ENCODE measurements at places on chromosomes 3 and 15.

GRCh38 chr3:42581400-42581708 lies 413 bp downstream of the SEC22C start:
- DNase-seq: peak; percentile 22

DNA sequence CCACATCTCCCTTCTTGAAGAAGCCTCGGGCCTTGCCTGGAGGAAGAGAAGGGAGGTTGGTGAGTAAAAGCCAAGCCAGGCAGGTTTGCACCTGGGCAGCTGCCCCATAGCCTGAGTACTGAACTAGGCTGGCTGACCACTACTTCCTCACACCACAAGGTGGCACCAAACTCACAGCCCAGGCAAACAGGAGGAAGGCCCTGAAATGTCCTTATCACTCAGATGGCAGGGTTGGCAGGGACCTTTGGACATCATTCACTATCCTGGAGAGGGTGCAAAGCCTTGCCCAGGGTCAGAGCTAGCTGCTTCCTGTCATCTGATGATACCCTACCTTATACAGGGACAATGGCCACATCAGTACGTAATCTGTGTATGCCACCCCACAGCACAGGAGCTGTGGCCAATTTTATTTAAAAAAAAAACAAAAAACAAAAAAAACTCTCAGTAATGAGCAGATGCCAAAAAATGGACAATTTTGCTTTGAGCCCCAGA lies 2.2 kb upstream of the GRAMD2A start:
- DNase-seq: peak; percentile 80

GRCh38 chr3:23055733-23056376 lies 147.3 kb upstream of the UBE2E2 start:
- DNase-seq: no peak

GRCh38 chr3:74426571-74426970 lies 187.9 kb downstream of the CNTN3 start:
- DNase-seq: no peak

DNA sequence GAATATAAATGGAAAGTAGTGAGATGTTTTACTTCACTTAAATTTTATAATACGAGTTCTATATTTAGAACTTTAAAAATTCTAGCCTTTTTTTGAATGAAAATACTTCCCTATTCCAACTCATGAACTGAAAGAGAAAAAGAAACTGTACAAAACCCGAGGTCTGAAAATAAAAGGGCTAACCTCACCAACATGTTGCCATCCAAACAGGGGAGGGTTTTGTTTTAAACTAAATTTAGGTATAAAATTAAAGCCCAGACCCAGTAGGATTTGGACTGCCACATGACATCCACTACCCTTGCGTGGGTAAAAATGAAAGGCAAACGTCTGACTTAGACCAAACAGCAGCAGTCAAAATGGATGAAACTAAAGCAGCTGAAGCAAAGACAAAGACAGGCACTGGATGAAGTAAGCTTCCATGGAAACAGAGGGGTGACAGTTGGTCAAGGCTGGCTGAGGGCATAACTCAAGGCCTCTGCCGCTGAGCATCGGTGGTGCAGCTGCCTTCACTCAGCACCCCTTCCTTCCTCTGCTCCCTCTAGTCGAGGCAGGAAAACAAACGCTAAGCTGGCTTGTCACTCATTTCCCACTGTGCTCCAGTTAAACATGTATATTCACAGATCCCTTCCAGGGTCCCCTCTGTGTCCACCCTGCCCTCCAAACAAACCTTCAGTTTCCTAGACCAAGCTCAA lies 58.1 kb downstream of the TM4SF4 start:
- no peak for DNase-seq

DNA sequence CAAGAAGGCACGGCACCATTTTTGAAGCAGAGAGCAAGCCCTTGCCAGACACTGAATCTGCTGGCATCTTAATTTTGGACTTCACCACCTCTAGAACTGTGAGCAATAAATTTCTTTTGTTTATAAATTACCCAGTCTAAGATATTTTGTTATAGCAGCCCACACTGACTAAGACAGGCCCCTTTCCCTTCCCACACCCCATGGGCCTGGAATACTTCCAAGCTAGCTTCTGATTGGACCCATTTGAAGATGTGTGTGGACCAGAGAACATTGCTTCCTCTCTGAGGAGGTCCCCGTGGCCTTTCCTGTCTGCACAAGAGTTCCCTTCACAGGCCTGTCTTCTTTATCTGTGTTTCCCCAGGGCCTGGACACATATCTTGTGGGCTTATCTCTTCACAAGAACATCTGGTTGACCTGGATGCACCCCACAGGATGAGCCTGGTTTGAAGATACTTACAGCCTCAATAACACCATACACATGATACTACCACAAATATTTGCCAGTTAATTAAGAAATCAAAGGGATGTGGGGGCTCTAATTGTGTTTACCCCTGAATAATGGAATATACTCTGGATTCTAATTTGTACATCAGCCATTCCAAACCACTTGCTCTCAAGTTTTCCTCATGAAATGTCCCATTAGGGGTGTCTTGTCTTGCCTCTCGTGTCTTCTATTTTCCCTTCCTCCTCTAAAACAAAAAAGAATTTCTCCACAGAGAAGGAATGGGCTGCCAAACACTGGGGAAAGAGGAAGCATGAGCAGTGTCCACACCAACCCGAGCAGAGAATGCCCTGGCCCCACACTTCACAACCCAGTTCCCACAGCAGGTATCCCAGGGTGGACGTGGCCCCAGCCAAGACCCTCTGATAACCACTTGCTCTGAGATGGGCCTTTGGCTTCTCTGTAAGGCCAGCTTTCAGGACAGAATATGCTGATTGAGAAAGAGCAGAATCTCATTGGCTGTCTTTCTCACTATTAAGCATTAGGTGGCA lies 42.5 kb downstream of the GLB1 start:
- no peak for DNase-seq

DNA sequence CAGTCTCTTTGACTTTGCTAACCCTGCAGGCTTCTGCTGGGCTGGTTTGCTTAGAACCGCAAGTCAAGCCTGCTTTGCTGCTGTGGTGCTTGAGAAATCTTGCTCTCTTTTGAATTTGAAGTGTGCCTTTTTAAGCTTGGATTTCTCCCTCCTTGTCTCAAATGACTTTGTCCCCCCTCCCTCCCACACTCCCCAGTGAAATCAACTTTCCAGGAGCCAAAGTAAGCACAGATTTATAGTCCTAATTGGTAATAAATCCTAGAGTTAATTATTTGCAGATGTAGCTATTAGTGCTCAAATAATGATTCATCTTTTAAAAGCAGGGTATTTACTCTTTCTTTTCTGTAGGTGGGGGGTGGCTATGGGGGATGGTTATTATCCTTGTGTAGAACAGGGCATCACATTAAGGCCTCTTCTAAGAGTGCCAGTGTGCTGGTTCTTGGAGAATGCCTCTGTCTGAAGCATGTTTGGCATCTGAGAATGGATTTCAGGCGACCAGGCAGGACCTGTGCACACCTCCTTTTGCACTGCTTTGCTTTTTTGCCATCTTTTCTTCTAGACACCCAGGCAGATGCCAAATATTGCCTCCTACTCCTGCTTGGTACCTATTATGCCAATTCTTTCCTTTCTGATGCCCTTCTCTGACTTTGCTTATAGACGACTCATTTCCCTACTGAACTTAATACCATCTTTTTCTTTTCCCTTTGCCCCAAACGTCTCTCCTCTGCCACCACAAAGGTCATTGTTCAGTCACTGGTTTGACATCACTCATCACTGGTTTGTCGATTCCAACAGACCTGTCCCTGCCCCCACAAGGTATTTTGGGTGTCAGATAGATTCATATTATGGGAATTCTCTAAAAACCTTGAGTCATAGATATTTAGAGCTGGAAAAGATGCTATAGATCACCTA lies 50.7 kb downstream of the CLDN11 start:
- DNase-seq: no peak

GRCh38 chr3:156693166-156693565 lies 18.8 kb downstream of the TIPARP start:
- DNase-seq: no peak

DNA sequence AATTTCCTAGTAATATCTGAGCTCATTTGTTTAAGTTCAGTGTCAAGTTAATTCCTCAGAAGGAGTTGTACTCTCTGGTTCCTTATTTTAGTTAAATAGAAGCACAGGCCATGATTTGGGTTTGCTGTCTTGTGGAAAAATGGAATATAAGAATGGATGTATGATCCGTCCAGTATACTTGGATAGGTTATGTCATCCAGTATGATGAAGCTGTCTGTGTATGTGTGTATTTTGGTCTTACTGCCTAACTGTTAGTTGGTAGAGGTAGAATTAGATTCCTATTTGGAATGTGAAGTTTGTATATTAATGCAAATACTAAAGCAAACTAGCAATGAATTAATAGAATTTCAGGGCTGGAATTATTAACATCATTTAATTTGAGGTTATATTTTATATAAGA lies 7.9 kb downstream of the KBTBD8 start:
- DNase-seq: no peak

DNA sequence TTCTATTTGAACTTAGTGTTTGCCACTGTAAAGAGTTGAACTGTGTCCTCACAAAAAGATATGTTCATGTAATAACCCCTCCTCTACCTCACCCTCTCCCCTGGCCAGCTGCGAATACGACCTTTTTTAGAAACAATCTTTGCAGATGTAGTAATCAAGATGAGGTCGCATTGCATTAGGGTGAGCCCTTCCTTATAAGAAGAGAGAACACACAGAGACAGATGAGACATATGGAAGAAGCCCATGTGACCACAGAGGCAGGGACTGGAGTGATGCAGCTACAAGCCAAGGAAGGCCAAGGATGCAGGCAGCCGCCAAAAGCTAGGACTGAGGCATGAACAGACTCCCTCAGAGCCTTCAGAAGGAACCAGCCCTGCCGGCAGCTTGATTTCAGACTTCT lies 27.6 kb downstream of the GPR176 start:
- DNase-seq: no peak

GRCh38 chr3:149716984-149717383 lies 35.3 kb downstream of the COMMD2 start:
- no peak for DNase-seq

- DNase-seq: no peak
These were observed 61.8 kb downstream of the GAP43 start for GRCh38 chr3:115685097-115685496.

GRCh38 chr3:150528354-150528797 lies 17.9 kb downstream of the SERP1 start:
- peak; percentile 14 for DNase-seq

DNA sequence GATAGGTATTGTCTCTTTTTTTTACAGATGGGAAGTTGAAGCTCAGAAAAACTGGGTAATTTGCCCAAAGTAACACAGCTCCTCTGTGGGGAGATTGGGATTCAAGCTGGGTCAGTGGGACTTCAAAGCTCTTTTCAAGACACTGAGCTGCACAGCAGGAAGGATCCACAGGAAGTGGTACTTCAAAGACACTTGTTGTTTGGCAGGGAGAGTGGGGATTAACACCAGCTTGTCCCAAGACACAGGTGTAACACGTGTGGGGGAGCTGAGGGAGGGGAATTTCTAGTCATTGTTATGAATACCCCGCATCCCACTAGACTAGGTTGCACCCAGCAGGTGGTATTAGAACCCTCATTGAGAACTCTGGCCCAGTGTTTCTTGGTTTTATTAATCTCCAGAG lies 116.0 kb downstream of the FOXB1 start:
- no peak for DNase-seq

- DNase-seq: no peak
These were observed 1.3 kb upstream of the MASP1 start for GRCh38 chr3:187292631-187293515.

DNA sequence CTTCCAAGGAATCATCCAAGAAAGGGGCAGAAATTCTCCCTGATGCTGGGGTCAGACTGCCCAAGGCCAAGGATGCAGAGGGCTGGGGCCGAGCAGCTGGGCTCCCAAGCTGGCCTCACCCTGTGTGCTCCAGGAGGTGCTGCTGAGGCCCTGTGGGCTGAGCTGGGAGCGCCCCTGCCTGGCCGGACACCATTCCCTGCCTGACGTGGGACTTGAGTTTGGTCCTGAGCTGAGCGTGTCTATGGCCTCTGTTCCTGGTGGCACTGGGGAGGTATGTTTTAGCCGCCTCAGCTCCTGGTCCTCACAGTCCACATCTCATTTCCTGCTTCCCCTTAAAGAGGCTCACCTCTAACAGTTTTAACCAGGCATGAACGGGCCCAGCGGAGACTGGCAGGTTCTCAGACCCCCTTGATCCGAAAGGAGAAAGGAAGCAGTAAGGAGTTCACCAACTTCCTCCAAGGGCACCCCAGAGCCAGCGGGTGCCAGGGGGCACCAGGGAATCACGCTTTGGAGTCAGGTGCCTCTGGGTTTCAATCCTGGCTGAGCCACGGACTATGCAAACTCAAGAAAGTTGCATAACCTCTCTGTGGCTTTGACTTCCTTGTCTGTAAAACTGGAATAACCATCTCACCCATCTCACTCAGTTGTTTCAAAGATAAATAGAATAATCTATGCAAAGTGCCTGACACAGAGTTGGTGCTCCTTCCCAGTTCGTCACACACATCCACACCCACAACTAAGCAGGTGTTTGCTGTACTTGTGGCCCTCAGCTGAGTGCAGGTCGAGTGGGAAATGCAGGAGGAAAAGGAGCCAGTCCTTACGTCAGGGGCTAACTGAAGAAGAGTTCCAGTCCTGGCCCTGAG lies 48.6 kb downstream of the SLC12A8 start:
- no peak for DNase-seq

DNA sequence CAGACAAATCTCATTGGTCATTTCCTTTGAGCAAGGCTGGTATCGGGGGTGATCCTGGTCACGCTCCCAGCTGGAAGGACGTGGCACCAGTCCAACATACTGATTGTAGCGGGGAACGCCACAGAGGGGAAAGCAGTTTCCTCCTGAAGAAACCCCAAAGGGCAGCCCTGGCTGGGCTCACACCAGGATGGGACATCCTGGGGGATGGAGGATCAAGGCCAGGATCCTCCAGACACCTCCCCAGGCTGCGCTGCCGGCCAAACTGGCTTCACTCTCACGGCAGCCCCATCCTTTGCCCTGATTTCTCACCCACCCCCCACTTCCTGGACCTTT lies 36.6 kb downstream of the MUC20 start:
- DNase-seq: no peak

DNA sequence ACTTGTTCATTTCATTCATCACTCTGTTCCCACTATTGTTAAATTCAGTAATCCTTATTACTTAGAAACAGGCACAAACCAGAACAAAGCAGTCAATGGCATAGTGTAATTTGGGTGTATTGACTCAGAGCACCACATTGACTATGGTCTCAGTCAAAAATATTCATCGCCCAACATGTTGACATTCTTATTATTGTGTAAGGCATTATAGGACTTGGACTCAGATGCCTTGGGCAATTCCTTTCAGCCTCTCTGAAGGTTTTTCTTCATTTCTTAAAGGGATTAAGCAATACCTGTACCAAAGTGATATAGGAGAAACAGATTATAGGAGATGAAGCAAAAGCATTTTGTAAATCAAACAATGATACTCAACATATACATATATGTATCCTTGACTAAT lies 114.7 kb upstream of the BHLHE40 start:
- DNase-seq: no peak

DNA sequence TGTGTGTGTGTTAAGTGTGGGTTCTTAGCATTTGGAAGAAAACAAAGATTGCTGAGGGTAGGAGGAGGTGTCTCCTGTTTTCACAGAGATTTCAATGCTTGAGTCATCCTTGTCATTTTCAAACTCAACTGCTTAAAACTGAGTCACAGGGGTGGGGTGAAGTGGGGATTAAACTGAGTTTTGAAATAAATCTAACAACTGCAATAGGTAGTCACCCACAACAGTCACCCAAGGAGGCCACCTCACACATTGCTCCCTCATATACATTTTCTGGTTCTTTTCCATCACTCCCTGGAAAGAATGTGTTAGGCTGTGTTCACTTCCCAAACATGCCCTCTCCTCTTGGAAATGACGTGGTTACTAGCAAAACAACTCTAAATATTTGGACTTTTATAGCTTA lies 187.7 kb upstream of the CMC1 start:
- DNase-seq: no peak

Data from CD4-positive, alpha-beta T cell treated with Interleukin-15 for 4 hours (primary cell).